Stimulated activated CD8-positive, alpha-beta memory T cell treated with anti-CD3 and anti-CD28 coated beads, Interleukin-4, amount 100 ng/mL, for 4 hours (primary cell): ENCODE measurements at places on chromosomes 7 and 10.

DNA sequence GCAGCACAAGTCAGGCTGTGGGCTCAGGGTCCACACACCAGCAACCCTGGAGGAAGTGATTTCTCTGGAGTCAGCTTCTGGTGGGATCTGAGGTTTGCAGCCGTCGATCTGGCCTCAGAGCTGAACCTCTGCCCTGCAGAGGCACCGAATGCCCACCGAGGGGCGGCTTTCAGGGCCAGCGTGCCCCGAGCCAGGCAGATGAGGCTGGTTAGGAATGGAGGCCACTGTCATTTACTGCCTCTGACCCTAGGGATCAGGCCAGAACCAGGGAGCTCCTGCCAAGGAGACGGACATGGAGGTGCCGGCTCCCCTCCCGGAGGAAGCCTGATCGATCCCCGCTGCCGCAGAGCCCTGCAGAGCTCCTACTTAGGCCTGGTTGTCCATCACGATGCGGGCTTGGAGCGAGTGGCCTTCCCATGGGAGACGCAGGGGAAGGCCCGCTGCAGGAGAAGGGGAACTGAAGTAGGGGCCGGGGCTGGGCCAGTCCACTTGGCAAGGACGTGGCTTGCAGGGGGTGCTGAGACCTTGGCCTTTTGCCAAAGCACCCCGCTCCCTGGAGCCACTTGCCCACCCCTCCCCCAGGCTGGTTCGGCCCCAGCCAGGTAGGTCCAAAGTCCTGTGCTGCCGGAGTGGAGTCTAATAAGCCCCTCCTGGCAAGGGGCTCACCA is 19.6 kb upstream of the ELFN1 start:
- DNase-seq: no peak

- no peak for DNase-seq
Observed at GRCh38 chr7:27168265-27168947, 3.1 kb upstream of the HOXA9 start.

GRCh38 chr7:89559596-89559995 is 594.7 kb upstream of the STEAP1 start:
- DNase-seq: no peak

DNA sequence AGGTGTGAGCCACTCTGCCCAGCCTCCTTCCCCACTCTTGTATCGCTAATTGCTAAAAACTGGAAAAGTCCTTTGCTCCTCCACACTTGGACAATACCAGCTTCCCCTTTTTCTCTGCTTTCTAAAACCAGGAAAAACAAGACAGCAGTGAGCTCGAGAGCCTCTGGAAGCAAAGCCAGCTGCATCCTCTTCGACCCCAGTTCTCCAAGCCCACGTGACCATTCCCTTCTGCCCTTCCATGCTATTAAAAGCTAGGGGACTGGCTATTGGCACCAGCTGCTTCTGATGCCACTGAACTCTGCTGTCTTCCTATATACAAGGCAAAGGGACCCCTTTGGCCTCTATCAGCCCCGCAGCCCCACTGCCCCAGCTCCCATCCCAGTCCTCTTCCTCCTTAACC is 92.2 kb downstream of the SPDYE5 start:
- DNase-seq: no peak

- no peak for DNase-seq
Observed at GRCh38 chr10:127410030-127410429, 139.1 kb upstream of the NPS start.

DNA sequence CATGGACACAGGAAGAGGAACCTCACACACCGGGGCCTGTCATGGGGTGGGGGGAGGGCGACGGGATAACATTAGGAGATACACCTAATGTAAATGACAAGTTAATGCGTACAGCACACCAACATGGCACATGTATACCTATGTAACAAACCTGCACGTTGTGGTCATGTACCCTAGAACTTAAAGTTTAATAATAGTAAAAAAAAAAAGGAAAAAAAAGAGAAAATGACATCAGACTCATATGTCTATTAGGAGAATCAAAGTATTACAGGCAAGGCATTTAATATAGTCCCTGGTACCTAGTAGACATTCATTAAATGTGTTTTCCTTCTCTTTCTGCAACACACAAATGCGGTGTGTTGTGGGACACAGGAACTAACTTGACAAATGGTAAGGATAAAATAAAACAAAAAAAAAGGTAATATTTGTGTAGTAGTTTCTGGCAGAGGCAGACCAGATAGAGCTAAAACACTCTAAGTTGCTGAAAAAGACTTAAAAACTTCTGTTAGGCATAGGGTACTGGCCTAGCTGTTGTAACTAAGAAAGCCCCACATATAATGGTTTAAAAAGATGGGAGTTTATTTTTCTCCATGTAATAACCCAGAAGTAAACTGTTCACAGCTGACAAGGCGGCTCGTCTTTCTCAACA is 68.8 kb downstream of the NAMPT start:
- DNase-seq: no peak

GRCh38 chr10:119425102-119425880 is 117.2 kb downstream of the RGS10 start:
- DNase-seq: no peak

DNA sequence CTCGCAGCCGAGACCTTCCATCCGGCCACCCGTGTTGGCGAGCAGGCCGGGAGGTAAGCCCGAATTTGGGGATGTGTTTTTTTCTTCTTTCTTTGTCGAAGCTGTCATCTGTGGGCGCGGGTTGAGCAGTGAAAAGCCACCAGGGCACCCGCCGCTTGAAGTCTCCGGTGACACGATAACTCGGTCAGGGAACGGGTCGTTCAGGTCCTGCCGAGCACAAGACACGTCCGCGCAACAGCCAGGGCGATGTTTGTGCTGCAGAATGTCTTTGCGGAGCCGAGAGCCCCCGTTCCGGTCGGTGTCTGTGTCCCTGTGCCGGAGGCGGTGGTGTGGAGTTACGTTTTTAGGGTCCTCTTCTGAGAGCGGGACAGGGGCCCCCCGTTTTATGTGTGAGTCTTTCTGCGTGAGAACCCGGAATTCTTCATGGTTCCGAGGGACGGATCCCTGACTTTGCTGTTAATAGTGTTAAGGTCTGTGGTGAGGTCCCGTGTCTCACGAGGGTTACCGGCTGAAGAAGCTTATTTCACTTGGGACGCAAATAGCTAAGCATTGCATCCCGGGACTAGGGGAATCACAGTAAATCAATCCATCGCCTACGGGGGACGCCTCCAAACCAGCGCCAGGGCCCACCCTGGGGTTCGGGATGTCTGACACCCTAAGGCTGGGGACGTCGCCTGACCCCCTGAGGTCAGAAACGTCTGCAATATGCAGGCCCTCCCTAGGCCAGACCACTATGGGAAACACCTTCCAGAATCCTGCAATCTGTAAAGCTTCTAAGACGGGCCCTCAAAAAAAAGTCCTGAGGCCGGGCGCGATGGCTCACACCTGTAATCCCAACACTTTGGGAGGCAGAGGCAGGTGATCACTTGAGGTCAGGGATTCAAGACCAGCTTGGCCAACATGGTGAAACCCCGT is 99.5 kb downstream of the ELFN1 start:
- no peak for DNase-seq

GRCh38 chr10:129392855-129393254 is 74.2 kb upstream of the MGMT start:
- DNase-seq: no peak

- no peak for DNase-seq
Observed at GRCh38 chr7:158541346-158542010, 46.1 kb downstream of the PTPRN2 start.

DNA sequence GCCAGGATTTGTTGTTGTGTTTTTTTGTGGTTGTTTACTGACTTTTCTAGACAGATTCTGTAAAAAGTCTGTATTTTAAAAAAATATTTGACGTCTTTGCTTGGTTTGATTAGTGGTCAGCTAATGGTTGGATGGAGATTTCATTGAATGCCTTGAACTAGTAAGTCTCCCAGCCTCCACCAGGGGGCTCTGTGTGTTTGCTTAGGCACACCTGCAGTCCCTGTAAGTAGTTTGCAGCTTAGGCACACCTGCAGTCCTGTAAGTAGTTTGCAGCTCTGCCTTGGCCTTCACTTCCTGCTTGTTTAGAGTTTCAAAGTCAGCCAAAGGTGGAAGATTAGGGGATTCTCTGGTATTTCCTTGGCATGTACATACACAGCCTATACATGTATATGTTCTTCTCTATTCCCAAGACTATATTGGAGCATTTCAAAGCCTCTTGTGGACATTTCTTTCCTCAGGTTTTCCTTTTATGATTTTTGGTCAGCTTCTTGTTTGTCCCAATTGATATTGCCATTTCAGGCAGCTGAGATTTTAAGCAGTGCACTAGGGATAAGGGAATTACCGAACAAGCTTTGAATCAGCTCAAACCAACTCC is 101.6 kb downstream of the CCSER2 start:
- DNase-seq: peak; percentile 17

- no peak for DNase-seq
Observed at GRCh38 chr7:30755384-30756154, 3.6 kb downstream of the INMT start.

DNA sequence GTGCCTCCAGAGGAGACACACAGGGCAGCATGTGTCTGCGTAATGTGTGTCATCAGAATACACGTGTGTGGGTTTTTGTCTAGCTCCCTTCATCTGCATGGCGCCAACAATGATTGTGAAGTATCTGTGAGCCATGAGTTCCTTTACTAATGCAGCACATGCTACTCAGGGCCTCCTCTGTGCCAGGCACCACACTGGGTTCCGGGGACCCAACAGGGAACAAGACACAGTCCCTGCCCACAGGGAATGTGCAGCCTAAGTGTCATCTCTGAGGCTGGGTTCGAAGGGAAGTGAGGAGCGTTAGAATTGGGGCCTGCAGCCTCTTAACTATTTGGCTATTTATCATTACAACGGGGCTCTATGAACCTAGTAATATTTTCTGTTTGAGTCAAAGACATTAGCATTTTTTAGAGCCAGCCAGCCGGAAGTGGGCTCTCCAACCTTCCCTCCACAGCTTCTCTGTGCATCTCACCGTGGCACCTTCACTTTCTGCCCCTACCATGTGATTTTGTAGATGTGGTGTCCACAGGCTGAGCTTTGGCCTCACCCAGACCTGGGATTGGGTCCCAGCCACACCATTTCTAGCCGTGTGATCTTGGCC is 43.9 kb upstream of the SRGN start:
- DNase-seq: no peak

GRCh38 chr7:154985230-154985629 is 17.7 kb downstream of the PAXIP1 start:
- DNase-seq: no peak

- DNase-seq: no peak
Observed at GRCh38 chr7:46864716-46865115, 717.2 kb downstream of the TNS3 start.

GRCh38 chr7:31825576-31825975 is 138.6 kb downstream of the PPP1R17 start:
- DNase-seq: no peak

DNA sequence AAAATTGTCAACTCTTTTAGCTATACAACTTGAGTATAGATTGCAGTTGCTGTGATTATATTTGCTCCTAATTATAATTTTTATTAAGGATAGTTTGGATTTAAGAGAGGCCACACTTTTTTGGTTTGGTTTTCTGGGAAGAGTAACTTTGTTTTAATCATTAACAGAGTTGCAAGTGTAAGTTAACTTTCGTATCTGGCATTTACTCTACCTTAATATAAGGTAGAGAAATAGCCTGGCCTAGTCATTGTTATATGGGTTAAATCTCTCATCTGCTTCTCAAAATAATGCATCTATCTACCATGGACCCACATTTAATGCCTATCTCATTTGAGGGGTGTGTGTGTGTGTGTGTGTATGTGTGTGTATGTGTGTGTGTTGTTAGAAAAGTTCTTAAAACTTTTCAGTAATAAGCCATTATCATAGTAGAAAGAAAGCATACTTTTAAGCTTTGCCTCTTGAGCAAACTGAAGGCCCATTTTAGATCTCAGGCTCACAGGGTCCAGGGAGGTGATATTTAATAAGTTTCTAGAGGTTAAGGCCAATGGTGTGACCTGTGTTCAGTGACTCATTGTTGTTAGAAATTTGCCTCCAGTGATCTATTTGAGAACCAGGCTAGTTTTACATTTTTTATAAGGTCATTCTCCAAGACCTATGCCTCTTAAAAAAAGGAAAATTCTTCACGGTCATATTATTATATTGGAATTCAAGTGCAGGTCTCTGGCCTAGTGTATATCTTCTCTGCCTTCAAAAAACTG is 10.9 kb upstream of the TEX47 start:
- DNase-seq: no peak

DNA sequence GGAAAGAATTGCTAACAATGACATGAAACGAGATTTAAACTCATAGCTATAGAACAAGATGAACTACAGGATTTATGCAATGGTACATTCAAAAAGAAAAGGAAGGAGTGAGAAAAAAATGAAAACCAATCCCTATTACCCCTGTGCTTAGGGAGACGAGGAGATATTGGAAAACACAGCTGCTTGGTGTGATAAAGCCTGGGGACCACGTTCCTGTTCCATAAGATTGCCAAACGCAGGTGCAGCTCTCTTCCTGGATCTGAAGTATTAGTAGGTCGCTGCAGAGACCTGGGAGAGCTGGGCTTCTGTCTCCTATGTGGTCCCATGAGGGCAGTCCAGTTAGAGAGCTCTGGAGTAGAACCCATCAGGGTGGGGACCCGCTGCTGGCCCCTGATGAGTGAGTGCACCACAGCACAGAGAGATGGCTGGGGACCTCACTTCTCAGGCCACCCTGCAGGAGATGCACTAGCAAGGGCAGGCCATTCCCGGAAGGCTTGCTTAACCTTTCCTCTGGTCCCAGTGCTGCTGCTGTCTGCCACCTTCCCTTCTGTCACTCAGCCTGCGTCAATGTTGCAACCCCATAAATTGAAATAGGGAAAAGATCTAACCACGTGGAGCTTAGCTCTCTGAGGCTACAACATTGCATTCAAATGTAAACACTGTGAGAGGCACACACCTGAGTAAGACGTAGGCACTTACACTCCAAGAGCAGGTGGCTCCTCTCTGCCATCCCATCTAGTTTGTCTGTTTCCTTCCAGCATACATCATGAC is 57.9 kb downstream of the MTPN start:
- DNase-seq: no peak

GRCh38 chr7:116445447-116446211 is 53.9 kb upstream of the CAV2 start:
- no peak for DNase-seq

GRCh38 chr7:107386548-107387102 is 83.2 kb upstream of the GPR22 start:
- no peak for DNase-seq

DNA sequence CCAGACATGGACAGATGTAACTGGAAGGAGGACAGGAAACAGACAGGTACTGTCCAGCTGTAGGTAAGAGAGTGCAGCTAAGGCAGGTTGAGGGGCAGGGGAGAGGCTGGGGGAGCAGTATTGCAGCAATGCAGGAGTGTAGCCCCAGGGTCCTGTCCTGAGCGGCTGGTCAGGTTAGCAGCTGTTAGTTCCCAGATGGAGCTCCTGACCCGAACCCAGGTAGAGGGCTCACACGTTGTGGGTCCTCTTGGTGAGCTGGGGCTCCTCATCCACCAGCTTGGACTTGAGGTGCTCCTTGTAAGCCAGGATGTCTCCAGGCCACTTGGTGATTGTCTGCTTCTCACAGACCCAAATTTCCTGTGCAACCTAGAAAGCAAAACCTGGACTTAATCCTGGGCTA is 3.5 kb upstream of the H2BK1 start:
- no peak for DNase-seq
